ENCODE measurements at places on chromosomes 1 and 21. TPM values are rescaled to one million over a fixed set of nuclear protein-coding genes. Genes with fewer than 3 reads are reported as not detected.
A peak's percentile ranks its signal among the peaks of the same experiment; 100 is the strongest.

The C1orf141 gene
- not detected for total RNA-seq

GRCh38 chr21:16968436-16968835 is 544.4 kb upstream of the CXADR start:
- no peak for DNase-seq

GRCh38 chr1:22636927-22637326 is 499 bp downstream of the C1QA start:
- DNase-seq: no peak

DNA sequence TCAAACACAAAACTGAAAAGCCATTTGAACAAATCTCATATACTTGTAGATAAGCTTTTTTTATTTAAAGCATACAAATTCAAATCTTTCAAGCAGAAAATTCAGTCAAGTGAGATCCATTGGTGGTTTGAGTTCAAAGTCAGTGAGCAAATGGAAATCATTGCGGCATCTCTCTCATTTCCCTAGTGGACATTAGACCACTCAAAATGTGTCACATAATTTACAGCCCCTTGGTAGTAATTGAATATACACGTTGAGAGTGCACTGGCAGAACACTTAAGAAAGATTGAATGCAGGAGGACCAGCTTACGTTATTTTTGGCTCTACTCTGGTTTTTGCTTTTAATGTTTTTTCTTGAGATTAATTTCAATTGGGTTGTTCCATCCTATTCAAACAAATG is 633.7 kb downstream of the USP25 start:
- no peak for DNase-seq

- no peak for DNase-seq
Observed at GRCh38 chr1:111141245-111142220, 1.5 kb downstream of the CEPT1 start.

- no peak for DNase-seq
Observed at GRCh38 chr1:74937176-74937575, 197.0 kb upstream of the LHX8 start.

- DNase-seq: no peak
Observed at GRCh38 chr1:160884579-160884978, 401 bp downstream of the ITLN1 start.

DNA sequence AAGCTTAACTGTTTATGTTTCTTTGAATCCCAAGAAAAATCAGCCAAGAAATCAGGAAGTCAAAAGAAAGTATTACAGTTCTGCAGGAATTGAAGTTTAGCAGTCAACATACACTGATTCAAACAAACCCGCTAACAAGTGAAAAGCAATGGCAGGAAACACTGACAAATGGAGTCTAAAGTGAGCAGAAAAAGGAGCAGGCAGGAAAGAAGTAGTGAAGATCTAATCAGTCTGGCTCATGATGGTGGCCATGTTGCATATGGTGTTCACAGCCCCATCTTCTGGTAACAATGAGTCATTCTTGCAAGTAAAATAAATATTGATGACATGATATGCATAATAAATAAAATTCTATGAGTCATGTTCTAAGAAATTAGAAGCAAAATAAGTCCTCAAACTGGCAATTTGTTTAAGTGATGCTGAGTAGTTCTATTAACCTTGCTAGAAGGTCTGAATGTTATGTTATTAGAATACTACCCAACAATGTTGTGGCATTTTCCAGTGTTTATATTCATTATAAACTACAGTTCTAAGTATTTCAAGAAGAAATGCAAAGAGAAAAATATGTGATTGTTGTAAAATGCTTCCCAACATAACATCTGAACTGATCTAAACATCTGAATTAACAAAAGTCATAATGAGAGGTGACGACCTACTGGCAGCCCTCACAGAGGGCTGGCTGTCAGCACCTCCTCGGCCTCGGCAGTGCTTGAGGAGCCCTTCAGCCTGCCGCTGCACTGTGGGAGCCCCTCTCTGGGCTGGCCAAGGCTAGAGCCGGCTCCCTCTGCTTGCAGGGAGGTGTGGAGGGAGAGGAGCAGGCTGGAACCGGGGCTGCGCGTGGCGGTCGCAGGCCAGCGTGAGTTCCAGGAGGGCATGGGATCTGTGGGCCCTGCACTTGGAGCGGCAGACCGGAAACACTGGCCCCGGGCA is 5.7 kb upstream of the ACBD6 start:
- no peak for DNase-seq

DNA sequence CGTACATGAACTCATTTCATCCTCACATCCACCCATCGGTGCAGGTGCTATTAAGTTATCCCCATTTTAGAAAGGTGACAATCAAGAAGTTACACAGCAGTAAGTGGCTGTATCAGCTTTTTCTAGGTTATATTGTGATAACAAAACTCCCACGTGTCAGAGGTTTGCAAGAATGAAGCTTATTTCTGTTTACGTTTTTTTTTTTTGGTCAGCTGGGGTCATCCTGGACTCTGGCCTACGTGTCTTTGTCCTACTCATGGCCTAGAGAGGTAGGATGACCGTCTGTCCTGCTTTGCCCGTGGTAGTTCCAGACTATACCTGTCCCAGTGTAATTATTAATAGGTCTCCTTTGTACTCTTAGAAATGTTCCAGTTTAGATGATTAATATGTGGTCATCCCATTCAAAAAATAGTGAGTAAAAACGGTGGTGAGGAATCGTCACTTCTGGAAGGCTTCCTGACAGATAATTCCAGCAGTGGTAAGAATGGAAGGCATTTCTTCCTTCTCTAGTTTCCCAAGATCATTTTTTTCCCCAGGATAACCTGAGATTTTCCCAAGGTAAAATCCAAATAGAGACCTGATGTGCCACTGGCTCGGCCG is 64.2 kb upstream of the KIF26B start:
- DNase-seq: no peak

DNA sequence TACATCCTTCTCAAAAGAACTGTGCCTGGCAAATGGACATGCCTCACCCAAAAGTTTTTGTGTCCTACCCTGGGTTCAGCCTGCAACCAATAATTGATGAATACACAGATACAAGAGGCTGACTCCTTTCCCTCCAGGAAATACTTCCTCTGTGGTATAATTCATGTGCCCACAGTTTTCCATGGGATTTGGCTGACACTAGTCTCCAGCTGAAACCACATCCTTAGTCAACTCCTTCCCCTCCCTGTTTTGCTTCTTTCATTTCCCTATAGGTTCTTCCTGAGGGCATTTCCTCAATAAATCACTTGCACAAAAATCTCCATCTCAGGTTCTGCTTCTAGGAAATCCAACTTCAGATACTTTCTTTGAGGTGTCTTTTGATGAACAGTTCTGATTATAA is 436.6 kb upstream of the C1orf87 start:
- DNase-seq: no peak

- DNase-seq: no peak
Observed at GRCh38 chr1:22628698-22629444, 7.6 kb upstream of the C1QA start.

DNA sequence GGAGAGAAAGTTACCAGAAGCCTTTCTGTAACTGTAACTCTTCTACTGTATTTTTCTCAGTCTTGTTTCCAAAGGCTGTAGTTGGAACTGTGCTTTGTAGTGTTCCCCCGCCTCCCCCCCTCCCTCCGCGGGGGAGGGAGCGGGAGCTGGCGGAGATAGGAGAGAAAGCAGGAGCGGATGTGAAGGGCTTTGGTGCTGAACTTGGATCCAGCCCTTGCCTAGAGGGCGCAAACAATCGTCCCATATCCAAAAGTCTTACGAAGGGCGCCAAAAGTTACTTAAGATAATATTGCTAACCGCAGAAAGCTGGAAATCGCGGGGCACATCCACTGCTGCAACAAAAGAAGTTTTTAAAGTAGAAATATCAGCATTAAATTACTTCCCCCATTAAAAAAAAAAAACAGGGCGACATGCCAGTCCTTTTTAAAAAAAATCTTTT is 2.4 kb upstream of the NFIA start:
- DNase-seq: peak; percentile 10
